ENCODE measurements at places on chromosomes 5 and 9.
A peak's percentile ranks its signal among the peaks of the same experiment; 100 is the strongest.

- no peak for DNase-seq
Observed at GRCh38 chr5:32282633-32283032, 30.1 kb downstream of the MTMR12 start.

GRCh38 chr9:27227192-27227591 lies 69.8 kb downstream of the EQTN start:
- DNase-seq: no peak

DNA sequence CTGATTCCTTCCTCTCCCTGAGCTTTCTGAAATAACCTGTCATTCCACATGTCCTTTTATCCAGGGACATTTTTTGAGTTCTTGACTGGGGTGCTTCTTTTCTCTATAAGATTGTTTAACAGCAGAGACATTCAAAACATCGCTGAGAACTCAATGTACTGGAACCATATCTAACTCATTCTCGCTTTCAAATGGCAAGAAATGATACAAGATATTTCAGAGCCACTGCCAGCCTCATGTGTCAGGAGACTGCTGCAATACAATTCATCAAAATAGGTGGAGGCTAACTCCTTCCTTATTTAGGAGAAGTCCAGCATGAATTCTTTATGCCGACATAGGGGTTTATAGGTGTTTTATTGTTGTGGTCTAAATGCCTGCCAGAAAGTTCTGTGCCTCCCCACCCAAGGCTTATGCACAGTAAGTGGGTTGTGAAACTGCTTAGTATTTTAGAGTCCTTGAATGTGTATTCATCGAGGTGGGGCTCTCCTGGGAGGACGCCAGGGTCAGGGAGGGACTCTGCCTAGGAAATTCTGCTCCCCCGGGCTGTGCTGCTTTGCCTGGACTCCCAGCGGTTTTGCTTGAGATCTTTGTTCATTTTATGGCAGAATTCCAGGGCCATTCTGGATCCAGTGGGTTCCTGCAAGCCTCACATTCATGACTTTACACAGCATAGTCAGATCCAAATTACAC lies 53.9 kb downstream of the ZNF474 start:
- DNase-seq: no peak

DNA sequence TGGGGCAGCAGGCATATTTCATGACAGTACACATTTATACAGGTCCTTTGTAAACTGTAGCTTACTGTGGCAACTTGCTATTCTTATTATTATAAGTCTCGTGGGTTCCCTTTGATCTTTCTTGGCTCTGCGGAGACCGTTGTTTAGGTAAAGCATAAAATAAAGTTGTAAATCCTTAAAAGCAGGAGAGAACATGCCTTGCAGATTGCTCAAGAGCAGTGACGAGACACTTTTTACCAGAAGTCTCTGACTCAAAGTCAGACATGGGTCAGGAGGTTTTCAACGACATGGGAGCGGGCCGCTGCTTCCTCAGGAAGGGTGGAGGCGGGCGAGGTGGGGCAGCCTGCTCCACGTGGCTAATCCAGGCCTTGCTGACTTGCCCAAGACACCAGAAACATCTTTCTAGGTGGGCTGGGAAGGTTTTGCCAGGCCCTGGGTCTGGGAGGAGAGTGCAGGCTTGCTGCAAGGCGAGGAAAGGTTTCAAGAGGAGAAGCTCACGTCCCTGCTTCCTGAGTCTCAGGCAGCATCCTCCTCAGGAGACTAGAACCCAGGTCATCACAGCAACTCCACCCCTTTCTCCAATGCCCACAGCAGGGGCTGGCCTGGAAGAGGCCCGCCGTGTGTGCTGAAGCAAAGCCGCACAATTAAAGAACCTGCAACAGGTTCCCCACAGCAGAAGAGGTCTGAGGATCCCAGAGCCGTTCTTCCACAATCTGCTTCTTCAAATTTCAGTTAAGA lies 6.5 kb downstream of the TBC1D2 start:
- DNase-seq: no peak

DNA sequence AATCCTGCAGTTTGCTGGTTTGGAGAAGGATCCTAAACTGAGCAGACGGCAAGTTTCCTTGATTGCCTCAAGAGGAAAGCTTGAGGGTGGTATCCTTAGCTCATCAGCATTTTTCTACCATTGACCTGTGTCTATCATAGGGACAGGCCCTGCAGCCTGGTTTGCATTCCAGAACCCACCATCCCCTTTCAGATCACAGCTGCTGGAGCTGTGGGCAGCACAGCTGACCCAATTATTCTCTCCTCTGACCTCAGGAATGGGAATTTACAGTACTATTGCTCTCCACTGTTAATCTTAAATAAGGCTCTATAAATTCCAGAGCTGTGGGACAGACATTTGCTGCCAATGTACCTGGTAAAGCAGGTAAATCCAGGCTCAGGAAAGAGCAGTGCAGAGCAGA lies 163.0 kb downstream of the SPOCK1 start:
- DNase-seq: no peak

DNA sequence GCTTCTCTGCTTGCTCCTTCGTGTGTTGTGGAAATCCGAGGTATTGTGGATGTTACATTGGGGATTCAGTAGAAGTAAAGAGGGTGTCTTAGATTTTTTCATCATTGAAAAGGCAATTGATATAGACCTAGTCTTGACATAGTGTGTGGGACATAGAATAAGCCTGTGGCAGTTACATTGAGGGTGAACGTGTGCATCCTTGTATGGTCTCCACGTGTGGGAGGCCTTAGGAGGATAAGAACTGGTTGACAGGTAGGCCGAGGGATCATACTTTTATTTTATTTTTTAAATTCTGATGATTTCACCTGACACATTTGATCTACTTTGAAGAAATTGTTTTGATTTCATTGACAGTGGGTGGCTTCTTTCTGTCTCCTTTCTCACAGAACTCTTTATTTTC lies 17.0 kb upstream of the FAM120AOS start:
- DNase-seq: no peak

- DNase-seq: no peak
Observed at GRCh38 chr9:90795084-90795483, 6.5 kb upstream of the SYK start.

- no peak for DNase-seq
Observed at GRCh38 chr5:170173227-170173626, 59.6 kb upstream of the C5orf58 start.

- peak; percentile 15 for DNase-seq
Observed at GRCh38 chr5:180026320-180026719, 45.2 kb downstream of the RNF130 start.
